Urothelium cell line (cell line): ENCODE measurements at places on chromosomes 7 and 10.

- DNase-seq = no peak
Observed at GRCh38 chr10:77619964-77620703, 17.5 kb downstream of the KCNMA1 start.

GRCh38 chr7:28381466-28381865 lies 30.9 kb upstream of the CREB5 start:
- DNase-seq = no peak

GRCh38 chr10:7337431-7338171 lies 73.2 kb downstream of the SFMBT2 start:
- no peak for DNase-seq

DNA sequence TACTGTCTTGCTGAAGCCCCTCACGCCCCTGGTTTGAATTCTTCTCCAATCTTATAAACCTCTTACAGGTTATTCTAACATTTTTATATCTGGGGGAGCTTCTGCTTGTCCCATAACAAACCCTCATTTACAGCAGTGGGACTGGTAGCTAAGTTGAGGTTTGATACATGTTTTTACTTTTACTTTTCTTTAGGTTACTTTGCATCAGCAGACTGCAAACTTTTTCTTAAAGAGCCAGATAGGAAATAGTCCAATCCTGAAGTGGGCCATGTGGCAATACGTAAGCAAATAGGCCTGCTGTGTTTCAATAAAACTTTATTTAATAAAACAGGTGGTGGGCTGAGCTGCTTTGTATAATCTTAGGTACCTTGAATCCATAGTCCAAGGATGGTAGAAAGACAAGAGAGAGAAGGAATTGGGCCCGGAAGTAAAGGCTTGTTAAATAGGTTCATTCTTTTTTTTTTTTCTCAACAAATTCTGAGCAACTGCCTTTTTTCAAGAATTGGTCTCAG lies 27.3 kb downstream of the RAB18 start:
- DNase-seq = no peak

GRCh38 chr7:19413443-19413965 lies 268.3 kb upstream of the FERD3L start:
- DNase-seq = no peak

DNA sequence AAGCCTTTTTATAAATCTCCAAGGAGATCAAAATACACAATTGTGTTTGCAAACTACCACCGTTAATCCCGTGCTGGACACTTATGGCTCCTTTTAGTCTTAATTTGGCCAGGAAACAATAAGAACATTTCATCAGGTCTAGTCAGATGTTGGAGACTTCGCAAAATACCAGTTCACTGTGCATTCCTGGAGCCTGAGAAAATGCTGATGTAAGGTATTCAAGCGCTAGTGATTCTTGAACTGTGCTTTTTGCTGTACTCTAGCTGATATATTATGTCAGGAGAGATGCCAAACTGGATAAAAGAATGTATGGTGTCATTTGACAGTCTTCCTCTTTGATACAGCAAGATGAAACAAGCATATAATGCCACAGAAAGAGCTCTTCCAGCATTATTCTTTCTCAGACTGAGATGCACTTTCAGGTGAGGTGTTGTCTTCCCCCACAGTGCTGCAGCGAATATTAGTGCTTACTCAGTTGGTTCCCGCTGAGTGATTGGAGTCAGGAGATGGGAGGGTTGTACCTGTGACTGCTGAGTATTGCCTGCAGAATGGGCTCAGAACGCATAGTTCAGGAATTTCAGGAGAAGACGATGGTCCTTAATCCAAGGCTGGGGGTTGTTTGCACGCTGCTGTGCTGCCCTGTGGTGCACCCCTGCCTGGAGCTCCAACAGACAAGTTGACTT lies 59.2 kb downstream of the OGDH start:
- DNase-seq = no peak

- no peak for DNase-seq
Observed at GRCh38 chr10:72455889-72456595, 101.3 kb upstream of the DNAJB12 start.

DNA sequence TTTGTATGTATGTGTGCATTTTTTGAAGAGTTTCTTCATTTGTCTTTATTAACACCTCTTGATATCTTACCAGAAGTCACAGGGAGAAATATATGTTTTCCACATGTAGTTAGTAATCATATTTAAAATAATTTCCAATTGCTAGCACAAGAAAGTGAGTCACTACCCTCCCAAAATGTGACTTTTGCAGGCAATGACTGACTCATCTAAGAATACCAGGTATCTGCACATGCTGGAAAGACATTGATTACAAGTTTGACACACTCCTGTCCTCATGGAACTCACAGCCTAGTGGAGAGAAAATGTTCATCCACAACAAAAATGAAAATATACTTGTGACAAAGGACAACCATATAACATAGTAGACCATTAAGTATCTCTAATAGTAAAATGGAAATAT lies 82.9 kb downstream of the SEMA3D start:
- DNase-seq = no peak

GRCh38 chr10:92757066-92757710 lies 67.4 kb downstream of the HHEX start:
- peak; percentile 20 for DNase-seq

GRCh38 chr10:121113911-121114310 lies 262.7 kb downstream of the WDR11 start:
- no peak for DNase-seq

DNA sequence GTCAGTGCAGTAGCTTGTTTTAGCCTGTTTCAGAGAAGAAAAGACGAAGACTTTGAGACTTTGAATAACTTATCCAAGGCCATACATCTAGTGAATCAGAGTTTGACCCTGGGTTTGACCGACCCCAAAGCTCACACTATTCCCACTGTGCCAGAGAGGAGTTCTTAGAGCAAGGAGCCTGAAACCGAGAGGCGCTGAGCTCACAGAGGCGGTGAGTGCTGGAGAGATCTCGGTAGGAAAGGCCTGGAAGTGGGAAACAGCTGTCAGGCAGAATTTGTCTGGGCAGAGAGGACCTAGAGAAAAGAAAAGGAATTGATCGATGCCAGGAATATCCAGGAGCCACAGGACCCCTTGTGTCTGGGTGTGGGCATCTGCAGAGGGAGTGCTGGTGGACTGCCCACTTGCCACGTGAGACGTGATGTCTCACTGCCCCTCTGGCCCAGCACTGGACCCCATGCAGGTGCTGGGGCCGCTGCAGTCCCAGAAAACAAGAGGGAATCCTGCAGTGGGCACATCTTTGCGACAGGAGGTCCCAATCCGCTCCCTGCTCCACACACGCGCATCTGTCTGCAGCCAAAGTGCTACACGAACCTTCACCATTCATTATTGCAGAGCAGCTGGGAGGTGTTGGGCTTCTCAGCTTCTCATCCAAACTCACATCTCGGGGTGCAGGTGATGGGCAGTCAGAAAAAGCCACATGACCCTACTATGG lies 6.2 kb downstream of the CALML3 start:
- no peak for DNase-seq

DNA sequence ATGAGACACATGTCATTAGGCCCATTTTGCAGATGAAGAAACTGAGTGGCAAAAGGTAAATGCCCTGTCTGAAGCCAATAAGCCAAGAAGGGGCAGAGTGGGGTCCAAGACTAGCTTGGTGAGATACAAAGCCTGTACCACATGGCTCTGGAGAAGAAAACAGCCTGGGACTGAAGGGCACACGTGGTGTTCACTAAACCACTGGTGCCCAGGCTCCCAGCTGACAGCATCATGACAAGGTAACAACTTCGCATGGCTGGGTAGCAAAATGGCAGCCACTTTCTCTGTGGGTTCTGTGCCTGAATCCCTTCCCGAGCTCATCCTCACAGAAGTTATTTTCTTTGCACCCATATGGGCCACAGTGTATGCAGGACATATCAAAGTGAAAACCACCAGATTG lies 229.6 kb downstream of the RAB11FIP2 start:
- no peak for DNase-seq

DNA sequence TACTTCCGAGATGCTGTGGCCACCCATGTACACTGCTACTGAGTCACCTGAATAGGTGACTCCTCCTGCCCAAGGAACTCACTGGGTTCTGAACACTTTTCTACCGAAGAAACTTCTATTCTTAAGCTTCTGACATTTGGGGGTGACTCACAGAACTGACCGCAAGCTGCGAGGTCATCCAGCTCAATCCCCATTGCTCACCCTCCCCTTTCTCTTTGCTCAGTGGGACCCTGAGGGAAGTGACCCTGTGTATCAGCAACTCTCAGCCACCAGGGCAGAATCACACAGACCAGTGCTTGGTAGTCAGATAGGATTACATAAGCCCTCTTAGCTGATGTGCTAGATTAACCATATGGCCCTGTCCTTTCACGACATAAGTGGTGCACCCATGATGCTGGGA lies 46.3 kb downstream of the INSYN2A start:
- DNase-seq = peak; percentile 14

- DNase-seq = no peak
Observed at GRCh38 chr10:127757033-127757432, 20.0 kb downstream of the FOXI2 start.

GRCh38 chr10:71801361-71801760 lies 28.0 kb upstream of the VSIR start:
- DNase-seq = no peak

DNA sequence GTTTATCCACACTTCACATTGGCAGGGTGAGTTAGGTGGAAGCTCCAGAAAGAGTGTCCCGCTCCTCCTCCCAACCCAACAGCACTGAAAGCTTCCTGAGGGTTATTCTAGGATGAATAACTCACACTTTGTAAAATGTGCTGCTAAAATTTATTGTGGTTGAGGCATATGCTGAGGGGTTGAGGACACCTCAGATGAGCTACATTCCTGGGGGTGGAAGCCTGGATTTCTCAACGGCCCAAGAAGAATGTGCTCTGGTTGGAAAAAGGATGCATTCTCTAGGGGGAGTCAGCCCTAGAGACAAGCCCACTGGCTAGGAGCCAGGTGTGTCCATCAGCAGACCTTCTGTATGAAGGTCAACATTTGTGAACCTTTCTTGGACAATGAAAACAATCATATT lies 91.5 kb upstream of the PDE1C start:
- DNase-seq = peak; percentile 74

GRCh38 chr7:139362981-139363380 lies 3.3 kb downstream of the LUC7L2 start:
- no peak for DNase-seq

DNA sequence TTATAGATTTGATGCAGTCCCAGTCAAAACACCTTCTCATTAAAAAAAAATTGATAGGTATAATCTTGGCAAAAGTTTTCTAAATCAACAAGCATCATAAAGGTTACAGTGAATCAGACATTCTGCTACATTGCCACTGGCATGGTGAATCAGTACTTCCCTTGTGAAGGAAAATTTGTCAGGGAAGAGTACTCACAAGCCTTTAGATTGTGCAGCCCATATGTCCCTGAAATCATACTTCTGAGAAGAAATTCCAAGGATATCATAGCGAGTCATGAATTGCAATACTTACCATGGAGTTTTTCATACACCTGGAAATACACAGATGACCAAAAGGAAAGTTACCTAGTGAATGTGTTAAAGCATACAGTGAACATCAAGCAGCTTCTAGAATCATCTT lies 17.2 kb downstream of the VSTM2A start:
- DNase-seq = no peak

DNA sequence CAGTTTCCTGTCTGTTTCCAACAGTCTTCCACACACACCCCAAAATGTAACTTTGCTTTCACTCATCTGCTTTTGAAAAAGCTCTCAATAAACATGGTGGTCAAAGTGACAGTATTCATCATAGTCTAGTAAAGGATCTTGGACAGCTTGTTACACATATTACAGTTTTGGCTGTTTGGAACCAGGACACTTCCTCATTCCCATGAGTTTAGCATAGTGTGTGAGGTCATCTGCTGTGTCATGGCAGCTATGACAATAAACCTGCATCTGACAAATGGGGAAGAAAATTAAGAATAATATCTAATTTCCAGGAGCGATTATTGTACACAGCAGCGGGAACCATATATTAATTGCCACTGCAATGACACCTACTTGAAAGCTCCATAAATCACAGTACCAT lies 184.3 kb upstream of the SLC26A5 start:
- DNase-seq = no peak

GRCh38 chr10:90960355-90960814 lies 39.5 kb upstream of the ANKRD1 start:
- DNase-seq = peak; percentile 70

DNA sequence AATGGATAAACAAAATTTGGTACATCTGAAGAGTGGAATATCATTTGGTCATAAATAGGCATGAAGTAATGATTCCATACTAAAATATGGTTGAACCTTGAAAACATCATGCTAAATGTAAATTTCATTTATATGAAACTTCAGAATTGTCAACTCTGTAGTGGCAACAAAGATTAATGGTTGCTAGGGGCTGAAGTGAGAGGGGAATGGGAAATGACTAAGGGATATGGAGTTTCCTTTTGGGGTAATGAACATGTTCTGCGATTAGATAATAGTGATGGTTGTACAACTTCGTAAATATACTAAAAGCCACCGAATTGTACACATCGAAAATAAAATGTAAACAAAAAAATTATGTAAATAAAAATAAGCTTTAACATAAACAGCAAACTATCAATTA lies 384.1 kb upstream of the STEAP1 start:
- DNase-seq = no peak

- DNase-seq = peak; percentile 38
Observed at GRCh38 chr7:80661729-80662128, 23.3 kb downstream of the CD36 start.

GRCh38 chr7:54186336-54186735 lies 355.8 kb upstream of the VSTM2A start:
- DNase-seq = no peak

- peak; percentile 27 for DNase-seq
Observed at GRCh38 chr7:26515314-26515842, 223.7 kb downstream of the SNX10 start.

DNA sequence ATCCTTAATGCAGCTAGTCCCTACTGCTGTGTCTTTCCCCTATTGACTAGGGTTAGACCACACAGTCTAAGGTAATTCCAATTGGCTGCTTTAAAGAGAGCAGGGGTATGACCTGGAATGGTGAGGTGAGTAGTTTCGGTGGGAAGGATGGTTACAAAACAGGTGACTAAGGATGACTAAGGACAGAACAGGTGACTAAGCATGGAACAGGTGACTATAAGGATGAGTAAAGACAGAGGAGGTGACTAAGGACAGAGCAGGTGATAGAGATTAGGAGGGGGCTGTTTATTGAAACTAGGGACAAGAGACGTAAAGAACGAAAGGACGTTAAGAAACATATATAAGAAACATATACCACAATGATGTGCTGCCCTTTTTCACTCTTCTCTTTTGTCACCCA lies 145.1 kb upstream of the TMEM106B start:
- no peak for DNase-seq

DNA sequence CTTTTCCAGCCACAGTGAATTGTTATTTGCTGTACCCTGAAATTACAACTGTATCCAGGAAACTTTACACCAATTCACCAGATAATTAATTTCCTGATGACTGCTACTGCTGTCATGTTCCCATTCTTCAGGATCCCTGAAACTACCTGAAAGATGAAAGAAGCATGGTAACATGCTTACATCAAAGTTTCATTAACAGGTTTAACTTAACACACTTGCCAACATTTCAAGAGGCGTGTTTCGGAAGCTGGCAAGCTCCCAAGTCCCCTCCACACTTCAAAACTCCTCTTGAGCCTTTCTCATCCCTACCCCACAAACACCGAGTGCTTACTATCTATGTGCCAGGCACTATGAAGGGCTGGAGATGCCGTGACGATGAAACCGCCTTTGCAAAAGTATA lies 88.6 kb downstream of the MPP7 start:
- DNase-seq = no peak
